ENCODE measurements at places on chromosomes 6 and 20.

GRCh38 chr6:112774319-112774718 lies 427.2 kb downstream of the RFPL4B start:
- DNase-seq: no peak

DNA sequence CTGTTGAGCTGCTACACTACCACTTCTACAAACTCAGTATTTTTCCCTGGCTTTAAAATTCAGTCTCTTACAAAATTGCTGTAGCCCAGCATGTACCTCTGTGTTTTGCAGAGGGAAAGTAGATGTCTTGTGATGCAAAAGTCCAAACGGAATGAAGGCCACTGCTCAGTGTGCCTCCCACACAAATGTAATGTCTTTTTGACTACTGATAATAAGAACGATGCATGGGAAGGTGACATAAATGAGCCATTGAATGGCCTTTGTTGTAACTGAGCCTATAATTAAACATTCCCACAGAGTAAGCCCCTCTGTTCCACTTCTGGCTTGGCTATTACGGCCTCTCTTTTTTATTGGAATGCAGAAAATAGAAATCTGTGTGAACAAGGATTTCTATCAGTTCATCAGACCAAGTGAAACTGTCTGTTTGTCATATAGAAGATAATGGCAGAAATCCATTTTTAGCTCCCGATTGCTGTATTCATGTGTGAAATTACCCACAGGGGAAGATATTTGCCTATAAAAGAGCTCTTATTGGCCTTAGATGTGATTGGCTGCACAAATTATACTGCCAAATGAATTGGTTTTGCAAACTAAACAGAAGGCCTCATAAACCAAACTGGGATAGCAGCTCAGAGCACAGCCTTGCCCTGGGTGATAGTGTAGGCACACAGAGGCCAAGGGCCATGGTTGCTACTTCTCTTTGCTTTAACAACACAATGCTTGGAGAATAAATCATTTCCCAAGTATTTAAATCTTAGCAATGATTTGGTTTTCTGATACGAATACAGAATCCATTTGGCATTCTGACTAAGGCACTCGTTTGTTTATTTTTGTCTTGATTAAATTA lies 241.5 kb upstream of the PLN start:
- DNase-seq: no peak

- DNase-seq: no peak
These were observed 101.5 kb downstream of the SYCP2 start for GRCh38 chr20:59831916-59832270.

- DNase-seq: no peak
These were observed 447.8 kb upstream of the BTBD3 start for GRCh38 chr20:11469795-11470435.

- DNase-seq: no peak
These were observed 2.0 kb downstream of the GFRA4 start for GRCh38 chr20:3661060-3661813.

DNA sequence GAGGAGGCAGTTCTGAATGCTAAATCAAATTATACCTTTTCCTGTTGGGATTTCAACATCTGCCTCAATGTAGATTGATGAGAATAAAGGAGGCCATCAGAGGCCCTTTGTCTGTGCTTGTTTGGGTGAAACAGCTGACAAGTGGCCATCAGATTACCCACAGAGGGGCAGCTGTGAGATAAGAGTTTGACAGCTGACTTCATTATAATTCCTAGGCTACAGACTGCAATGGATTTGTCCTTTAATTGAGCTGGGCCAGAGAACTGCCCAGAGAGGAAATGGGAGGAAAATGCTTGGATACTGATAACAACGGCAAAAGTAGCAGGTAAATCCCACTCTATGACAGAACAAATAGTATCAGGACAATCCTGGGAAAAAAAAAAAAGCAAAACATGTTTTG lies 649.4 kb downstream of the HDGFL1 start:
- no peak for DNase-seq

GRCh38 chr20:25720285-25720684 lies 23.6 kb upstream of the ZNF337 start:
- no peak for DNase-seq

- no peak for DNase-seq
These were observed 70.4 kb downstream of the NOL4L start for GRCh38 chr20:32514760-32515159.

All from activated CD4-positive, alpha-beta T cell treated with anti-CD3 and anti-CD28 coated beads, Interleukin-2, amount 50 U/mL, for 4 hours (primary cell).